T-cell (primary cell): ENCODE measurements at places on chromosomes 13 and 19.

DNA sequence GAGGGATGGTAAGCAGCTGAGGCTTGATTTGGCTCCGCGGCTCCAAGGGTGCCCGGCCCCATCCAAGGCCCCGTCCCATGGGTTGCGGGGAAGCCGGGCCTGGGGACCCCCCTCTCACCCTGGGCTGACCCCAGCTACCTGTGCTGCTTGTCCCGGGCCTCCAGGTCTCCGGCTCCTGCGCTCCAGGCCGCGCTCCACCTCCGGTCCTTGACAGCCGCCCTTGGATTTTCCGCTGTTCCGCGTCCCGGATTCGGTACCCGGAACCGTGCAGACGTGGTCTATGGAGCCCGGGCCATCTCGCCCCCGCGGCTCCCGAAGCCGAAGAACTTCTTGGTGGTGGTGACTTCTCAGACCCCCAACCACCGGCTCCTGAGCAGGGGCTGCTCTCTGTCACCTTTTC is 48.3 kb upstream of the C1QTNF9B start:
- no peak for DNase-seq

DNA sequence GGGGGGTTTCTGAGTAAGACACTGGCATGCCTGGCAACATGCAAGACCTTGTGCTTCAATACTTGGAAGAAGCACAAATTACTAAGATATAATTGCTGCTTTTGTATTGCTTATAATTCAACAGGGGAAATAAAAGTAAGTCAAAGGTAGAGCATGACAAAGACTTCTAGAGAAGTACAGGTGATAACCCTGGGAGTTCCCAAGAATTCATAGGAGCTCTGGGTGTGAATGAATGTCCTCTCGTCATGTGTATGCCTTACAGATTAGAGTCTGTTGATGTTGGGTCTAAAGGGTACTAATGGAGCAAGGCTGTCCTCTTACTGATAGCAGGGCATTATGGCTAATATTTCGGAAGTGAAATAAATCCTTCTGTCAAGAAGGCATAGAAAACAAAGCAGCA is 7.6 kb upstream of the ZNF461 start:
- DNase-seq = no peak

DNA sequence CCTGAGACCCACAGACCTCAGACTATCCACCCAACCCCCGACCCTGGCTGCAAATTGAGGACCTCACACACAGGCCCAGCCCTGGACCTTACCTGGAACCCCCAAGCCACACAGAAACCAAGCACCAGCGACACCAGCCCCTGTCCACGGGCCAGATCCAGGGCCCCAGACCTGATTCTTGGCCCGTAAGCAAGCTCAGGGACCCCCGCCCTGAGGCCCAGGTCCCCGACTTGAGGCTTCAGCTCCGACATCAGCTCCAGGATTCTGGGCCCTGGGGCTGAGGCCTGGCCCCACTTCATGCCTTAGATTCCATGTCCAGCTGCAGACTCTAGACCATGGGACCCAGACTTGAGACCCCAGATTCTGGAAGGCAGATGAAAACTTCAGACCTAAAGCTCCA is 6.3 kb downstream of the TTYH1 start:
- no peak for DNase-seq

- no peak for DNase-seq
Measured at GRCh38 chr19:3618144-3618810, 8.3 kb downstream of the CACTIN start.

DNA sequence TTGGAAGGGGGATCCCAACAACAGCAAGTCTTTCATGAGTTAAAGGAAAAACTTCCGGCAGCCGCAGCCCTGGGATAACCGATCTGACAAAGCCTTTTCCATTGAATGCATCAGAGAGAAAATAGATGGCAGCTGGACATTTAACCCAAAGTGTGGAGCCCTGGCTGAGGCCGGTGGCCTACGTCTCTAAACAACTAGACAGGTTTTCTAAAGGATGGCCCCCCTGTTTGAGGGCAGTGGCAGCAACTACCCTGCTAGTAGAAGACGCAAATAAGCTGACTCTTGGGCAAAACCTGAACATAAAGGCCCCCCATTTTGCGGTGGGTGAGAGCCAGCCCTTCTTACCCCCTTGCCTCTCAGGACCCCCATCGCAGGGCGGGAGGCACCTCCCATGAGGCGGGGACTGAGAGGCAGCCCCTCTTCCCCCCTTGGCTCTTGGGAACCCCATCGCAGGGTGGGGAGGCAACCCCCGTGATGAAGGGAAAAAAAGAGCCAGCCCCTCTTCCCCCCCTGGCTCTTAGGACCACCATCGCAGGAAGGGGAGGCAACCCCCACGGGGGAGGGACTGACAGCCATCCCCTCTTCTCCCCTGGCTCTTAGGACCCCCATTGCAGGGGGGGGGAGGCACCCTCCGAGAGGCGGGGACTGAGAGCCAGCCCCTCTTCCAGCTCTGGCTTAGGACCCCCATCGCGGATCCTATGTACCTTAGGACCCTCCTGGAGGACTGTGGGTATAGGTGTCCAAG is 2422.9 kb upstream of the PCDH20 start:
- DNase-seq = no peak

DNA sequence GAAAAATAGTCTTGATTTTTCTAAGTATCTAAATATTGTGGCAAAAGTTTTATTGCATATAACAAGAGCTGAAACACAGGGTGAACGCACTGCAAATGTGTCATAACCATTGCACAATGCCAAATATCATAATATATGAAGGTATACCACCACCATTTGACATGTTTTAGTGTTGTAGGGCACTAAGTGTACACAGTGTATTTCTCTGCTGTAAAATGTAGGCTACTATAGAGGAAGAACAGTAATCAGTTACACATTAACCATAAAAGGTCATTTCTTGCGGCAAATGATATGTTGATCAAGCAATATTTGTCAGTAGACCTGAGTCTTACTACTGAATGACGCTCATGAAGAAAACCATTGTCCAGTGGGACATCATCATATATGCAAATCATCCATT is 18.3 kb upstream of the KLF5 start:
- DNase-seq = no peak

- DNase-seq = no peak
Measured at GRCh38 chr13:113598481-113598880, 13.9 kb downstream of the TFDP1 start.

DNA sequence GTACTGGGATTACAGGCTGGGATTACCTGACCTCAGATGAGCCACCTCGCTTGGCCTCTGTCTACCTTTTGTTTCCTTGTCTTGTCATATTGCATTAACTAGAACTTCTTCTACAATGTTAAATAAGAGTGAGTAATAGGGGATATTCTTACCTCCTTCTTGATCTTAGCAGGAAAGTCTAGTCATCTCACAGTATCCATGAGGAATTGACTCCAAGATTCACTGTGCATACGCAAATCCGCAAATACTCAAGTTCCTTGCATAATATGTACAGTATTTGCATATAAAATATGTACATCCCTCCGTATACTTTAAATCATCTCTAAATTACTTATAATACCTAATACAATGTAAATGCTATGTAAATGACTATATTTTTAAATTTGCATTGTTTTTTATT is 78.3 kb downstream of the POLR1D start:
- DNase-seq = no peak

DNA sequence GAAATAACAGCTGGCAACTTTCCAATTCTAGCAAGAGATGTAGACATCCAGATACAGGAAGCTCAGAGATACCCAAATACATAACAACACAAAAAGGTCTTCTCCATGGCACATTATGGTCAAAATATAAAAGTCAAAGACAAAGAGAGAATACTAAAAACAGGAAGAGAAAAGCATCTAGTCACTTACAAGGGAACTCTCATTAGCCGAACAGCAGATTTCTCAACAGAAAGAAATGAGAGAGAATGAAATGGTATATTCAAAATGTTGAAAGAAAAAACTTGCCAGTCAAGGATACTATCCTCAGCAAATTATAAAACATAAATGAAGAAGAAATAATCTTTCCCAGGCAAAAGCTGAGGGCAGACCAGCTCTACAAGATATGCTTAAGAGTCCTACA is 12.4 kb downstream of the ZNF780A start:
- DNase-seq = no peak

DNA sequence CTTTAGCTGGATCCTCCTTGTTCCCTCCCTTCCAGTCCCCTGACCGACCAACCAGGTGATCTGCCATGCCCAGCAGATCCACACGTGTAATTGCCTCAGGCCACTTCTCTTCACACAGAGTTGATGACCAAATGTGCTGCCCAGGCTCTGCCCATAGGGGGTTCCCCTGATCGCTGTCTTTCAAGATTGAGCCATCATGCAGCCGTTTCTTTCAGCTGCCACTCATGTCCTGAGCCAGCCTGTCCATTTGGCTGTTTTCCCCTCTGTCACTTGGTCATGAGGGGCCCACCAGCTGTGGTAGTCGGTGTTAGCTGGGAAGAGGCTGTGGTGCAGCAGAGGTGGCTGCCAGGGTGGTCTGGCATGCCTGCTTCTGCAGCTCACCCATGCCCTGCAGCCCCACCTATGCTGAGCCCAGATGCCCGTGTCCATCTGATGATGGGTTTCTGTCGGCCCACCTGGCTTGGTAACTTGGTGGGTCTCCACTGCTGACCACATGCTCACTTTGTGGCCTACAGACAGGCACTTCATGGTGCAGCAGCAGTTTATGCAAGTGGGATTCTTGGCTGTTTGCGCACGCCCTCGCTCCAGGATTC is 35.6 kb upstream of the GPR183 start:
- DNase-seq = no peak

DNA sequence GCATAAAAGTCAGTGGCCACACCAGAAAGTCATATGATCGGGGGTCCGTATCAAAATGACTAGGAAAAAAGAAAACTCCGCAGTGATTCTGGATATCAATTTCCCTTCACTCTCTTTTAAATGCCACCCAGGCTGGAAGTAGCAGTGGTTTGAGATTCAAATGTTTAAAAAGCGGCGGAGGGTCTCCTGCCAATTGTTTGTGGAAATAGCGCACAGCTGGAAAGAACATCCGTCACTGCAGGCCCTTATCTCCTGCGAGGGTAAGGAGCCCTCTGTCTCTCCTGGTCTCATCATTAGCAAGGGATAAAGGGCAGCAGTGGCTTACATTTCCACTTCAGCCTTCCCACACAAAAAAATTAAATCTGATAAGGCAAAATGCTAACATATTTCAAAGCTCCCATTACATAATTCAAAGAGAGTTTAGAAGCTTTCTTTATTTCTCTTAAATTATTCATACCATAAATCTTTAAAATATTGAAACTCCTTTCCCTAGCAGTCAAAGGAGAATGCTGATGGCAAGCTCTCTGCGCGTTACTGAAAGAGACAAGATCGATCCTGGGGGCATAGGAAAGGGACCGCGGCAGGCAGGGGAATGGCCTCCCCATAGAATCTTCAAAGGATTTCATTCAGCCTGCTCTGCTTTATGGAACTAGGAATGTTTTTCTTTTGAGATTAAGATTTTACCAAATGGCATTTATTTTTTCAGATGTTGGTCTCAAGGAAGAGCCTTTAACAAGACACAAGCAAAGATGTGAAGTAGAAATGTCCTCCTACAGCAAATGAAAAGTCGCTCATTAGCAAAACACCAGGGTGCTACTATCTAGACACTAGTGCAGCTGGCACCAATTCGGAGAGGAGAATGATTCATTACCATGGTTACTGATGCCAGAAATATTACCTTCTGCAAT is 35.0 kb downstream of the AMER2 start:
- no peak for DNase-seq

- DNase-seq = no peak
Measured at GRCh38 chr13:108752276-108752675, 122.9 kb downstream of the MYO16 start.

DNA sequence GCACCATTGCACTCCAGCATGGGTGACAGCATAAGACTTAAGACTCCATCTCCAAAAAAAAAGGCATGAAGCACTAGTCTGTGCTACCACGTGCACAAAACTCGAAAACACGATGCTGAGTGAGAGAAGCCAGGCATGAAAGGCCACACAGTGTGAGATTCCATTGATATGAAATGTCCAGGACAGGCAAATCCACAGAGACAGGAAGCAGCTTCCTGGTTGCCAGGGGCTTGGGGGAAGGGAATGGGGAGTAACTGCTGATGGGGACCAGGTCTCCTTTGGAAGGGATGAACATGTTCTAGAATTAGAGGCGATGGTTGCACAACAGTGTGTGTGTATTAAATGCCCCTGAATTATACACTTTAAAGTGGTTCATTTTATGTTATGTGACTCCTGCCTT is 15.9 kb upstream of the JUND start:
- DNase-seq = no peak

DNA sequence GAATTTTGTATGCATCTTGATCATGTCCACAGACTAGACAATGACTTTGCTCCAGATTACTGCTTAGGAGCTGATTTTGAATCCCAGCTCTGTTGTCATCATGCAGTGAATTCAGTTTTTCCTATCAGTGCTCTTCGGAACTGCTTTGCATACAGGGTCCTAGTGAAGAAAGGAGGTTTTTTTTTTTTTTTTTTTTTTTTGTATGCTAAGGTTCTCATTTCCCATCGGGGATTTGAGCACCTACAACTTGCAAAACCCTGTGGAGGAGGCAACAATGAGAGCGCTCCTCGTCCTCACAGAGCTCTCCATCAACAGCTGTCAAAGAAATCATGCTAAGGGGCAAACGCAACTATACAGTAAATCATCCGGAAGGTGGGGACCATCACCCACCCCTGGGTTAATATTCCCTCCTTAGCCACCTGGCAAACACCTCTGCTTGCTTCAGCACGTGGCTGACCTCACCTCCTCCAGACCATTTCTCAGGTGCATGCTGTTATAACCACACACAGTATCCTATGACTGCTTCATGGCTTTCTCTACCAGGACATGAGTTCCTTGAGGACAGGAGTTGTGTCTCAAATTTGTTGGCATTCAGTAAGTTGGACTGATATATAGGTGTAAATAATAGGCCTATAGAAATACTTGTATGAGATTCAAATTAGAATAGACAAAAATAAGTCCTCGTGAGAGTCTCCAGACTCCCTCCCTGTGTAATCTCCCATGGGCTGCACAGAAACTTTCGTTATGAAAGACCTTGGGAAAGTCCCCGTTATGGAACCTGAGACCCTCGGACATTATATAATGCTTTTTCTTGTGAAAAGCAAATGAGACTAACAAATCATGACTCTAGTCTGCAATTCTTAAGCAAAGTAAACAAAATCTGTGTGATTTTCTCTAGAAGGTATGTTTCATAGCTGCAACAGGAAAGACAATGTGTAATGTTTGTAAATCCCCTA is 113.8 kb downstream of the KATNAL1 start:
- no peak for DNase-seq

DNA sequence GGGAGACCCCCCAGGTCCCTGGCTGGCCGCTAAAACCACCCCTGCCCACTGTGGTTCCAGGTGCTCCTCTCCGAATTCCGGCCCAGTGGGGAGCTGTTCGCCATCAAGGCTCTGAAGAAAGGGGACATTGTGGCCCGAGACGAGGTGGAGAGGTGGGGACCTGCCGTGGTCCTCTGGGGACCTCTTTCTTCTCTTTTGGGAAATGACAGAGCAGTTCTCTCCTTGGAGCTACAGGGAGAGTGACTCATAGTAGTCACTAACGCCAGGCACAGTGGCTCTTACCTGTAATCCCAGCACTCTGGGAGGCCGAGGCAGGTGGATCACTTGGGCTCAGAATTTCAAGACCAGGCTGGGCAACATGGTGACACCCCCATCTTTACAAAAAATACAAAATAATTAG is 7.3 kb downstream of the PTGER1 start:
- DNase-seq = no peak
